ENCODE measurements at places on chromosomes 7 and 10. TPM values are rescaled to one million over a fixed set of nuclear protein-coding genes. Genes with fewer than 3 reads are reported as not detected.

DNA sequence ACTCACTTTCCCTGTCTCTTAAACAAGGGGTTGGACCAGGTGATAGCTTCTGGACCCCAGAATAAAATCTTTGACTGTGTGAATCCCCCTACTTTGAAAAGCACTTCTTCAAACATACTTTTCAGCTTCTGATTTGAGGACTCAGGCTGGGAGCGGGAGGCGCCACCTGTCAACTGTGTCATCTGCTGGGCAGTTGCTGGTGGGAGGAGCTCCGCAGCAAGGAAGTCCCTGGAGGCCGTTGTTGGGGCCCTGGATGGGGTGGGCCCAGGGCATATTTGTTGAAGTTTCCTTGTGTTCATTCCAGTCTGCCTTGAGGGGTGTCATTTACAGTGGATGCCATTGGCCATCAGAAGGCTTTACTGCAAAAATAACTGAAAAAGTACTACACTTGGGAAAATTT is 197.7 kb downstream of the CCDC3 start:
- no peak overlapping the region for H3K4me3 ChIP-seq
- DNase-seq, result no peak
- H3K36me3 ChIP-seq, result no peaks in the 10 kb centered on the region
- no peaks in the 10 kb centered on the region for H3K4me1 ChIP-seq
- no peaks in the 10 kb centered on the region for H3K27me3 ChIP-seq
- H3K27ac ChIP-seq, result no peak overlapping the region

DNA sequence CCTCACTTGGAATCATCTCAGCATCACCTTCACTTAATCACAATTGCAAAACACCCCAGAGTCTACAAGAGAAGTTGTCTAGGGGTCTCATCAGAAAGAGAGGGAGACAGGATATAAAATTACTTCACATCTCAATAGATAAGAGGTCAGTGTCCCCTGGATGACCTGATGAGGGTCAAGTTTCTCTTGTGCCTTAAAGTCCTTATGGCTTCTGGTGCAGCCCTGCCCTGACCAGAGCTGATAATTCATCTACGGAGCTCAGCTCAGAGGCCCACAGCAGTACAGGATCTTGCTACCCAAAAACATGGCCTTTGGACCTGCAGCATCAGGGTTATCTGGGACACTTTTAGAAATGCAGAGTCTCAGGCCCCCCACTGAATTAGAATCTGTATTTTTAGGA is 111.1 kb upstream of the GLI3 start:
- DNase-seq, result no peak
- no peaks in the 10 kb centered on the region for H3K4me1 ChIP-seq
- no peaks in the 10 kb centered on the region for H3K36me3 ChIP-seq

- H3K4me1 ChIP-seq, result no peaks in the 10 kb centered on the region
- no peak overlapping the region for H3K4me3 ChIP-seq
- no peak overlapping the region for H3K27ac ChIP-seq
- no peaks in the 10 kb centered on the region for H3K27me3 ChIP-seq
- H3K36me3 ChIP-seq, result no peaks in the 10 kb centered on the region
Measured at GRCh38 chr7:115273139-115273772, 351.4 kb downstream of the MDFIC start.

DNA sequence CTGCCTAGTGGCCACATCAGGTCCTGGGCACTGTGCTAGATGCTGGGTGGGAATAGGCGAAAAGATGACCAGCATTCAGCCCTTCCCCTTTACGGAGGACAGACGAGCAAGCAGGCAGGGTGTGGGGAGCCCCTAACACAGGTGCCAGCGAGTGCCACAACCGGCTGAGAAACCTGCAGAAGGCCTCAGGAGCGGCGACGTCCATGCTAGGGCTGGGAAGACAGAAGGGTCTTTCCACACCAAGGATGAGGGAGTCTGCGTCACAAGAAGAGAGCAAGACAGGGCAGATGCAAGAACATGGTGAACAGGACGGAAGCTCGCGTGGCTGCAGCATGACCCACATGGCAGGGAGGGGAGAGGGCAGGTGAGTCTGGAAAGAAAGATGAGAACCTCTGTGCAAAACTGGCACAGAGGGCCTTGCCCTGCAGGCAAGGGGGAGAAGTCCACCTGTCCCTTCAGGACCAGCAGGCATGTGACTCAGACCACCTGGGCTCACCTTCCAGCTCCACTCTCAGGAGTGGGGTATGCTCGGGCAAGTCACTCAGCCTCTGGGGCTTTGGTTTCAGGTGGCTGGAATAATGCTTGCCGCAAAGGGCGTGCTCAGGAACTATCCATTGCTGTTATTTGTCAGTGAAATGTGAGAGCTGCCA is 36.6 kb downstream of the KCNH2 start:
- no peaks in the 10 kb centered on the region for H3K36me3 ChIP-seq
- DNase-seq, result no peak
- no peaks in the 10 kb centered on the region for H3K27me3 ChIP-seq
- no peak overlapping the region for H3K4me3 ChIP-seq

DNA sequence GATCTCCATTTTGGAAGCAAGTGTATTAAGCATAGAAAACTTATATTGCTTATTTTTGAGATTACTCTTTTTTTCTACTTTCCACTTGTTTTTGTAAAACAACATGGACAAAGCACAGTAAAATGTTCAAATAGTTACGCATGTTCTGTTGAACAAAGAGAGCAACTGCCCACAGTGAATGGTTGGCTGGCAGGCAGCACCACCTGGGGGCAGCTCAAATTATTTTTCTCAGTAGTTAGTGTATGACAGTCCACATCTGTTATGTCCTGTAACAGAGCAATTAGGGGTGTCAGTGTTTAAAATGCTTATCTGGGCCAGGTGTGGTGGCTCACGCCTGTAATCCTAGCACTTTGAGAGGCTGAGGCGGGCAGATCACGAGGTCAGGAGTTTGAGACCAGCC is 46.1 kb upstream of the CACUL1 start:
- no peaks in the 10 kb centered on the region for H3K27me3 ChIP-seq
- no peaks in the 10 kb centered on the region for H3K36me3 ChIP-seq
- H3K27ac ChIP-seq, result no peak overlapping the region
- peak; percentile 48 for DNase-seq

DNA sequence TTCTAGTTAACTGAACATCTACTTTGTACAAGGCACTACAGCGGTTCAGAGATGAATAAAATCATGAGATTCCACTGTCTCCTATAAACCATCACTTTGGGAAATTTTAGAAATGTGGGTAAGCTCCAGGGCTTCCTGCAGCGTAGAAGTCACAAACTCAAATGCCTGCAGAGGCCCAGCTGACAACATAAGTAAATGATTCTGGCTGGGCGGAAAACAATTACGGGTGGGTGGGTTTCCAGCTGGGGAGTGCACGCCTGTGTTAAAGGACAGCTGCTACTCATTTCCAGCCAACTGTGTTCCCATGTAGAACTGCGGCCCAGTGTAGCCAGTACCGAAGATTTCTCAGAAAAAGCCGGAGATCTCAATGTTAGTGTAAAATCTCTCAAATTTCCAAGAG is 69.5 kb upstream of the ATRNL1 start:
- no peak overlapping the region for H3K4me3 ChIP-seq
- peaks cover 10% of the 10 kb centered on the region for H3K4me1 ChIP-seq
- no peak overlapping the region for H3K27ac ChIP-seq
- no peaks in the 10 kb centered on the region for H3K36me3 ChIP-seq

ZWINT gene
- total RNA-seq, result 2.6 TPM

LRCH4 gene
- 59.4 TPM for total RNA-seq

WNT16 gene
- 0.06 TPM for total RNA-seq

ACBD7 gene
- total RNA-seq, result not detected
